ENCODE measurements at places on chromosomes 4 and X.

DNA sequence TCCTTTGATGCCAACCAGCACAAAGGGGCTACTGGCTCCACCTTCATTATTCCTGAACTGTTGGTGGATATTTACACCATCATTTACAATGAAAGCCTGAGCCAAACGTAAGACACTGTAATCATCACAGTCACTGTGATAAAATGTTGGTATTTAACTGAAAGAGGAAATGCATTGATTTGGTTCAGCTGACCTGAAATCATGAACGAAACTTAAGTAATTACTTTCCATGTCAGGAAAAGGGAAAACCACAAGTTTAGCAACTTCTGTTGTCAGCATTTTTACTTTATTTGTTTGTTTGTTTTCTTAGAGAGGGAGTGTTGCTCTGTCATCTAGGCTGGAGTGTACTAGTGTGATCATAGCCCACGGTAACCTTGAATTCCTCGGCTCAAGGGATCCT is 247.8 kb upstream of the FAM47A start:
- no peaks in the 10 kb centered on the region for H3K36me3 ChIP-seq
- no peaks in the 10 kb centered on the region for H3K4me1 ChIP-seq
- no peaks in the 10 kb centered on the region for H3K27me3 ChIP-seq
- no peak overlapping the region for H3K4me3 ChIP-seq
- no peak for DNase-seq

GRCh38 chr4:20839957-20840356 is 139.7 kb downstream of the PACRGL start:
- H3K4me3 ChIP-seq, result no peak overlapping the region
- DNase-seq, result no peak
- H3K27ac ChIP-seq, result no peak overlapping the region
- no peaks in the 10 kb centered on the region for H3K4me1 ChIP-seq
- H3K36me3 ChIP-seq, result no peaks in the 10 kb centered on the region

DNA sequence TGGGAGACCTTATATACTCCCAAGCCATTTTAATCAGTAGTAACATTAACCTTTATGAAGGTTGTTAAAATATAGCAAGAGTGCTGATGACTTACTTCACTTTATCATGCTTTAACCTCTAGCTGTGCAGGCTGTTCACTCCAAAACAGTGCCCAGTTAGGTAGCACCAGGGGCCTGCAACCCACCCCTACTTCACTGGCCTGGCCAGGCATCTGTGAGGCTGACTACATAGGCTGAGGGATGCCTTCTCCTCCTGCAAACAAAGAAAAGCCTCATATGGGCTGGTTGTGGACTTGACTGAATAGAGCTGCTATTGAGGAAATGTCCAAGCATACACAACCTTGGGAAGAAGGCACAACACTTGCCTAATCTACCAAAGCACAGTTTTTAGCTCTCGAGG is 172.8 kb downstream of the SHROOM3 start:
- no peaks in the 10 kb centered on the region for H3K27me3 ChIP-seq
- no peaks in the 10 kb centered on the region for H3K36me3 ChIP-seq
- DNase-seq, result no peak
- H3K4me3 ChIP-seq, result no peak overlapping the region
- H3K27ac ChIP-seq, result no peak overlapping the region

DNA sequence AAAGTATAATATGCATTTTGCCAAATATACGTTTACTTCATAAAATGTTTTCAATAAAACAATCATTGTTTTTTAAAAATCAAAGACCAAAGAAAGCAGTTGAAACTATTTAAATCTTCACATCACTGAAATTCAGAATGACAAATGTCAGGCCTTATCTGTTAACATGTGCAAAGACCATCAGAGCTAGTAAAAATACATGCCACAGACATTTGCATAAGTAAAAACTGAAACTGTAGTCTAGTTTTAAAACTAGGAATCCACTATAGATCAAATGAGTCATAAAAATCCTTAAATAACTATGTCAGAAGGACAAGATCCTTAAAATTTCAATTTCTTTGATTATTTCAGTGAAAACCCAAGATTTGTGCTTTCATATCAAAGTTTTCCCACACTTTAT is 24.8 kb downstream of the KLHL15 start:
- no peak for DNase-seq
- no peaks in the 10 kb centered on the region for H3K27me3 ChIP-seq
- H3K4me1 ChIP-seq, result no peaks in the 10 kb centered on the region
- H3K27ac ChIP-seq, result no peak overlapping the region
- no peak overlapping the region for H3K4me3 ChIP-seq
- no peaks in the 10 kb centered on the region for H3K36me3 ChIP-seq

DNA sequence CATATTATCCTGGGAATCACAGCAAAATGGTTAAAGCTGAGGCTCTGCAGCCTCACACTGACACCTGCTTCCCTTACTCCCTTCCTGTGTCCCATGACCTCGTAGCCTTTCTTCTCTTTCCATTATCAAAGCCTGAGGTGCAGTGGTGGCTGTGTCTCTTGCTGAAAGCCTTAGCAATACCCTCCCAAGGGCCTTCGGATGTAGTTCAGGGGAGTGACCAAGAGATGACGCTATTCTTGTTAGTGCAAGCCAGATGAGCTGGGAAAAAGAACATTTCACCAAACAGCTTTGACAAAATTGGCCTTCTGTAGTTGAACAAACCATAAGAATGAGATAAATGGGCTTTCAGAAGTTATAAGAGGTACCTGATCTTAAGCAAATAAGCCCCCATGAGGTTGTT is 31.6 kb downstream of the SMIM10L2A start:
- DNase-seq, result no peak
- H3K4me3 ChIP-seq, result no peak overlapping the region
- H3K4me1 ChIP-seq, result no peaks in the 10 kb centered on the region
- H3K36me3 ChIP-seq, result no peaks in the 10 kb centered on the region
- no peaks in the 10 kb centered on the region for H3K27me3 ChIP-seq

DNA sequence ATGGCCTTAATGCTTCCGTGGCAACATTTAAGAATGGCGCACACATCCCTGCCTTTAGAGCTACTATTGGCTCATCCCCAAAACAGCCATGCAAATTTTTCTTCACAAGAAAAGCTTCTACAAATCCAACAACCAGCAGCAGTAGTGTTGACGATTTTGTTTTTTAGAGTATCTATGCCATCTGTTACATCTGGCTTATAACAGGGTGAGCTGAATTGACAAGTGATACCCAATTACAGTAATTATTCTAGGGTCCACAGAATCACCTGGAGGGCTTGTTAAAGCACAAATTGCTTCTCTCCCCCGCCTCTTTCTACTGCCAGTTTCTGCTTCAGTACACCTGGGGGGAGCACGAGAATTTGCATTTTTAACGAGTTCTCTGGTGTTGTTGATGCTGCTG is 34.1 kb downstream of the DCHS2 start:
- H3K36me3 ChIP-seq, result no peaks in the 10 kb centered on the region
- H3K4me1 ChIP-seq, result no peaks in the 10 kb centered on the region
- H3K27me3 ChIP-seq, result peaks cover 3% of the 10 kb centered on the region
- no peak for DNase-seq

All from CD8-positive, alpha-beta memory T cell (primary cell).